ENCODE measurements at places on chromosomes 5 and 9. TPM values are rescaled to one million over a fixed set of nuclear protein-coding genes. Genes with fewer than 3 reads are reported as not detected.

DNA sequence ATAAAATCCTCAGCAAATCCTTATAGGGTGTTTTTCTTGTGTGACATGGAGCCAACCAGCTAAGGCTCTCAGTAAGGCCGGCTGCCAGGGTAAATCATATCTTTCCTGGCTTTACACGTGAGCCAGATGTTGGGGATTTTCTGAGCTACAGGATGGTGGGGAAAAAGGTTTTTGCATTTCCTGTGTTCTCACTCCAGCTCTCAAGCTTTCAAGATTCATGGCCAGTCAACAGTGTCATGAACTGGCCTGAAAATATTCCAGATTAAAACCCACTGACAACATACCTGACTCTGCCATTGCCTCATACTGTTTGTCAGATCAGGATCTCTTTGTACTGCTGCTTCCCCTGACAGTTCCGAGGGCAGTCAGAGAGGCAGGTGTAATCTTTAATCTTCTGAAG is 306.9 kb downstream of the GLIS3 start:
- peak; percentile 4 for DNase-seq

DNA sequence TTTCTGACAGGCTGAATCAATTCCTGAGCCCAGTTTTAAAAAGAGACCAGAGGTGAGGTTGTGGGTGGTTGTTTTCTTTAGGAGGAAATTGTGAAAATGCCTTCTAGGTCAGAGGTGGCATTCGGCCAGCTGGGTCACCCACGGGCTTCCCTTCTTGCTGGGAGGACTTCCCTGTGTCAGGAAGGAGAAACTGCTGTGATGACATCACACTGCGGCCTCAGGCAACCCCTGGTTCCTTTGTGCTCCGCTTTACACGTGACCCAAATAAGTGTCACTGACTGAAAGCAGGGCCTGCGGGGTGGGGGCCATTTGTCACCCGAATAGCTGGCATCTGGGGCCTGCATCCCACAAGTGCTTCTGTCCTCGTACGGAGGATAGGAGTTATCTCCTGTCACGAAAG is 39.7 kb downstream of the FABP6 start:
- DNase-seq = peak; percentile 90

DNA sequence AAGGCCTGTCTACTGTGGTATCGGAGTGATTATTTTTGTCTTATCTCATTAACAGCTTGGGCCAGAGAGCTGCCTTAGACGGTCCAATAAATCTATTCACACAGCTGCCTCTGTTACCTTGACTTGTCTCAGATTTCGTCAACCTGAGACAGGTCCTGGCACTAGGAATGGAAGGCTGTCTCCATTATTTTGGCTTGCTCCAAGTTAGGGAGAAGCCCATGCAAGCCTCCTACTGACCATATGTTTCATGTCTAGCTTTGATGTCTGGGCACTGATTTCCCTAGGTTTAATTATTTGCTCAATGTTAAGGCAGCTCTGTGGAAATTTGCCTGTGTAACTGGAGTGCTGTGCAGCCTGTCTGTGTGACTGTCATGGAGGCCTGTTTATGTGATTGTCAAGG is 12.4 kb upstream of the RALGPS1 start:
- DNase-seq = no peak

- DNase-seq = no peak
Observed at GRCh38 chr5:173953528-173954090, 35.4 kb upstream of the C5orf47 start.

DNA sequence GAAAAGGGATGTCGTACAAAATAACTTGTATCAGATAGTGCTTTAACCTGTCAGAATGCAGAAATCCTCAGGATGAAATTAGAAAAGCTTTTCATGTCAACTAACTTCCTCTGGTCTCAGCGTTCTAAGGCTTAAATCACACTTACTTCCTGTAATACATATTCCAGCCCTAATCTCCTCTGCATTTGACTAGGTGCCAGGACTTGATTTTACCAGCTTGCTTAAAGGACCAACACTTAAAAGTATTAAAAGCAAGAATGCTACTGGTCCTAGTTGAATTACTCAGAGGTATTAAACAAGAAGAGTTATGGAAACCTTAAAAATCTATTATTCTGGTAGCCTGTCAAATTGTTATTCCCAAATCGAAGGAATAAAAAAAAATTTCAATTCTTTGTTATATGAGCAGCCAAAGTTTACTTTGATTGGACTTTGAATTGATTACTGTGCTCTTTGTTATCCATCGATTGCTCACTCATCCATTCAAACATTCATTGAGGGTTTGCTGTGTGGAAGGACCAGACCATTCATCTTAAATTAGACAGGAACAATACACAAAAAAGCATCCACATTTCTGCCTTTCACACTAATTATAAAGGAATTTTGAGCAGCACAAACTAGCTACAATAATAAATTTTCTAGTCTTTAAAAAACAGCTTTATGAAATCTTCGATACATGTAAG is 108.7 kb downstream of the MUSK start:
- DNase-seq = no peak

DNA sequence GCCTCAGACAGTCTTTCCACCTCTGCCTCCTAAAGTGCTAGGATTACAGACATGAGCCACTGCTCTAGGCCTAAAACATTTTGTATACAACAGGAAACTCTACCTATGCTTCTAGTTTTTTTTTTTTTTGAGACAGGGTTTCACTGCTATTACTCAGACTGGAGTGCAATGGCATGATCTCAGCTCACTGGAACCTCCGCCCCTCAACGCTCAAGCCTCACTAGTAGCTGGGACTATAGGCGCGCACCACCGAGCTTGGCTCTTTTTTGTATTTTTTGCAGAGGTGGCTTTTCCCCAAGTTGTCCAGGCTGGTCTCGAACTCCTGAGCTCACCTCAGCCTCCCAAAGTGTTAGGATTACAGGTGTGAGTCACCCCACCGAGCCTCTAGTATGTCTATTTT is 5.4 kb downstream of the HSPA9 start:
- DNase-seq = no peak

- DNase-seq = no peak
Observed at GRCh38 chr9:69472101-69472620, 147.1 kb downstream of the ENTREP1 start.

DNA sequence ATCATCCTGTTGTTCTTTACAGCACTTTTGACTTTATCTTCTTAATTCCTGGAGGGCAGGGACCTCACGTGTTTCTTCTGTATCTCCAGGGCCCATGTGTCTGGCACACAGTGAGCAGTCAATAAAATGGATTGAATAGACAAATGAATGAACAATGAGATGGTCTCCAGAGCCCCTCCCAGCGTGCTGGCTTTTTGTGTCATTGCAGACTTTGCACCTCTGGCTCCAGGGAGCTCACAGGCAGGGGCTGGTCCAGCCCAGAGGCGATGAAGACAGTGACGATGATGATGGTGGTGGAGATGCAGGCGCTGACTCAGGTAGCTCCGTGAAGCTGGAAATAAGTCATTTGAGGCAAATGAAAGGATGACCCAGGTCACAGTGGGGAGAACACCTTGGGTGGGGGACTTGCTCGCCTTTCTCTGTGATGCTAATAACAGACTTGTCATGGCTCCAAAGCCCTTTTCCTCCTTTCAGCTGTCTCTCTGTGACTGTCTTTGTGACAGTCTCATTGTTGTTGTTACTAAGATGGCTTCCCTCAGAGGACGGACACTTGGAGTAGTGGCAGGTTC is 30.4 kb upstream of the FABP6 start:
- no peak for DNase-seq

DNA sequence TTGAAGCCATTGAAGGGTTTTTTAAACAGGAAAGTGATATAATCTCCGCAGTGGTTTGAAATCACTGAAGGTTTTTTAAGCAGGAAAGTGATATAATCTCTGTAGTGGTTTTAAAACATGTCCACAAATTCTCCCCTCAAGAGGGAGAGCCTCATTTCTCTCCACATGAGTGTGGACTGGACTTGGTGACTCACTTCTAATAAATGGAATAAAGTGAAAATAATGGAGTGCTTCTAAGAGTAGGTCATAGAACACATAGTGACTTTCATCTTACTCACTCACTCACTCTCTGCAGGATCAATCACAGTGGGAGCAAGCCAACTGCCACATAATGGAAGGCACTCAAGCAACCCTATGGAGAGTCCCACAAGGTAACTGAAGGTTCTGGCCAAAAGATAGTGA is 12.0 kb downstream of the CTNNAL1 start:
- peak; percentile 9 for DNase-seq

- peak; percentile 76 for DNase-seq
Observed at GRCh38 chr5:108654051-108654450, 93.6 kb upstream of the FER start.

- DNase-seq = no peak
Observed at GRCh38 chr5:38541174-38541725, 15.2 kb downstream of the LIFR start.

DNA sequence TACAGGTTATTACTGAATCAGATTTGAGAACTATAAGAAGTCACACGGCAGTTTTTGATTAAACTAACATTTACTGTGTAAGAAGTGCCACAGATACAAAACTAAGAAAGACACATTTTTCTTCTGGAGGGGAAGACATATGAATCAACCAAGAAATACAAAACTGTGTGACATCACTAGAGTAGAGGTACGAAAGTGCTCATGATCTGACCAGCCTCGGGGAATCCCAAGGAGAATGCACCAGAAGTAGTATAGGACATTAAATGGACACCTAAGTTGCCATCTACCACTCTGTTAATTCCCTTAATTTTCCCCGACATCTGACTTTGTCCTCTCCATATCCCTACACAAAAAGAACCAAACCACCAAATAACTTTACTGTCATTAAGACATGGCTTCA is 5.3 kb upstream of the IFNK start:
- no peak for DNase-seq

- no peak for DNase-seq
Observed at GRCh38 chr5:102138243-102138653, 157.8 kb downstream of the SLCO4C1 start.

DNA sequence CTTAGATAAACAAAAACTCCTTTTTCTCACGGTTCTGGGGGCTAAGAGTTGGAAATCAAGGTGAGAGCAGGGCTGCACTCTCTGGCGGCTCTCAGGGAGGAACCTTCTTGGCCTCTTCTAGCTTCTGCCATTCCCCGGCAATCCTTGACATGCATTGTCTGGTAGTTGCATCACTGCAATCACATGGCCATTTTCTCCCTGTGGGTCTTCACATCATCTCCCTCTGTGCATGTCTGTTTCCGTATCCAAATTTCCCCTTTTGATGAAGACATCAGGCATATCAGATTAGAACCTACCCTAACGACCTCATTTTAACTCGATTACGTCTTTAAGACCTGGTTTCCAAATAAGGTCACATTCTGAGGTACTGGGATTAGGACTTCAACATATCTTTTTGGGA is 129.2 kb upstream of the MAN2A1 start:
- no peak for DNase-seq

DNA sequence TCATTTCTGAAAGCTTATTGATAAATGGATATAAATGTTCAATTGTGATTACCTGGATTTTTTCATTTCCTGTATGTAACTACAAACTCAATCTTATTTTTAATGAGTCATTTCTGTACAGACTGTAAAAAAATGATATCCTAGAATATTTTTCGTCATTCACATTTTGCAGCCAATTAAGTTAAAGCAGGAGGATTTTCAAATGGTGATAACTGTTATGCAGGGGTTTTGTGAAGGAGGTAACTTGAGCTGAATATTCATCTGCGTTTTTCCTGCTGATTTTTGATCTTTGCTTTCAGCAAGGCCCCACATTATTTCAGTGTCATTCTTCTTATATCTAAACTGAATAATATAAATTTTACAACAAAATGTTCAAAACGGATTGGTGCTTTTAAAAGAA is 74.1 kb downstream of the SLF1 start:
- no peak for DNase-seq

DNA sequence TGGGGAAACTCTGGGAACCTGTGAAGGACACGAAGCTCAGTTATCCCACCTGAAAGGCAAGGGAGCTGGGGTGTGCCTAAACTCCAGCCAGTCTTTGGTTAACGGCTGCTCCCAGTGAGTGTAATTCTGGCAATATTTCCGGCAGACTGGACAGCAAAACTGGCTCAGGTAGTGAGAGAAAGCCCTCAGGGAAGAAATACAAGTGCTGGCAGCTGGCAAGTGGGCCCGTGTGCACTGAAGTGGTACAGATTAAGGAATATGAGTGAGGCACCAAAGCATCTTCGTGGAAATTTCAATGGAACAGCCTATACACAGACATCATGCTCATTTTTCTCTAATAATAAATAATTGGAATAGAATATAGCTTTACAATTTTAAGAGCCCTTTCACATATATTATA is 56.2 kb downstream of the ABHD17B start:
- DNase-seq = no peak

DNA sequence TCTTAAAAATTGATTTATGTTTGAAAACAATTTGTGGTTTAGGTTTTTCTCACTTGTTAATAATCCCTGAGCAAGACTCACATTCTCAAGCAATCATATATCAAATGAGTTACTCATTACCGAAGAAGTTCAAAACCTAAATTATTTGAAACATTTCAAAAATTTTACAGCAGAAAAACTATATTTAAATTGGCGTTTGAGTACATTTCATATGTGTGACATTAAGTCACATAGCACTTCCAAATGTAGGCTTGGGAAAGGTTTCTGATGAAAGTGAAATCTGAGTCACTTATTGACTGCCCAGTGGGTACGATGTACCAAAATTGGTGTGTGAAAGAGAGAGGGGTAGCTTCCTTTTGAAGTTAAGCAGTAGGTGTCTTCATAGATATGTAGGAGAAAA is 411.4 kb upstream of the SGCD start:
- no peak for DNase-seq

- no peak for DNase-seq
Observed at GRCh38 chr9:118268046-118268445, 563.8 kb downstream of the TLR4 start.

- DNase-seq = no peak
Observed at GRCh38 chr9:99169086-99169485, 52.7 kb downstream of the ALG2 start.

- DNase-seq = peak; percentile 69
Observed at GRCh38 chr5:123752552-123753179, 240.7 kb downstream of the CSNK1G3 start.

- peak; percentile 78 for DNase-seq
Observed at GRCh38 chr9:126793686-126794417, 11.0 kb upstream of the ZBTB43 start.

DNA sequence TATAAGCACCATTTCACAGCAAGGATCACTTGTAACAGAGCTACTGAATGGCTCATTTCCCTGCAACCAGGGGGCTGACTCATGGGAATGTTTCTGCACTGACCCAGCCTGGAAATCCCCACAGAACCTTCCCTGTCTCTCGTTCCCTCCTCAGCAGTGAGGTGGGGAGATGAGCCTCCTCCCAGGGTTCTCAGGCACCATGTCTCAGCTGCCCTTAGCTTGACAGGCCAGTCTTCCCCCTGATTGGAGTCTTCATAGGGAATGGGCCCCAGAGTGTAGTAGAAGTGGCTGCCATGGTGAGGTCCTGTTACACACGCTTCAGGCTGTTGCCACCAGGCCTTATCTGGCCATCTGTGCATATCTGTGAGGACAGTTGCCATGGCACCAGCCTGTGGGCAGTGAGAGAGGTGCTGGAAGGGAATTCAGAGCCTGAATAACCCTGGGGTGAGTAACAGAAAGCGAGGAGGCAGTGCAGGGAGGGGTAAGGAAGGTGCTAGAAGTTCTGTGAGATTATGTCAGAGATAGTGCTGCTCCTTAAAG is 324.4 kb downstream of the ENC1 start:
- DNase-seq = peak; percentile 88

IL7R gene
- total RNA-seq = 0.44 TPM

UGT3A2 gene
- total RNA-seq = not detected

SLC6A18 gene
- not detected for total RNA-seq

NFIB gene
- total RNA-seq = 70.8 TPM

CDH18 gene
- total RNA-seq = not detected

SLC6A3 gene
- total RNA-seq = not detected

SLC28A3 gene
- total RNA-seq = 0.77 TPM

UBE2QL1 gene
- not detected for total RNA-seq

TMEM8B gene
- total RNA-seq = 7.0 TPM

NR5A1 gene
- total RNA-seq = not detected

ZFP2 gene
- total RNA-seq = 0.54 TPM

SLC24A2 gene
- total RNA-seq = not detected

Data from MCF 10A (cell line).